ENCODE measurements at places on chromosomes 11 and 22.
A peak's percentile ranks its signal among the peaks of the same experiment; 100 is the strongest.

GRCh38 chr11:36736103-36736502 lies 138.1 kb upstream of the RAG2 start:
- no peak for DNase-seq

DNA sequence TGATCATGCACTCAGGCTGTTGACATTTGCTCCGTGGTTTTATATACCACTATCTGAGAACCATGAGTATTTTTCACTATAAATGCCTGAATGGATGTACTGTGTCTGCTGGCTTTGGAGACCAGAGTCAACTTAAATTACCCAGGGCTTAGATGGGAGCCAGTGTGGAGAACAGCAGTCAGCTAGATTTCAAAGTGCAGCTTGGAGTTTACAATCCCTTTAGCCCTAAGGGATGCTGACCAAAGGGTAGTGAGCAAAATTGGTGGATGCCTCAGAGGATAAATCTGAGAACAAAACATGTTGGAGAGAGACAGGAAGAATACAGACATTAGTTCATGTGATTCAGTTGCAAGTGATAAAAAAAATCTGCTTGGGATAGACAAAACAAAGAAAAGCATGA lies 327.5 kb downstream of the C11orf87 start:
- no peak for DNase-seq

- no peak for DNase-seq
Observed at GRCh38 chr22:26547426-26547825, 35.2 kb upstream of the TFIP11 start.

- no peak for DNase-seq
Observed at GRCh38 chr11:14320020-14320419, 39.0 kb downstream of the RRAS2 start.

DNA sequence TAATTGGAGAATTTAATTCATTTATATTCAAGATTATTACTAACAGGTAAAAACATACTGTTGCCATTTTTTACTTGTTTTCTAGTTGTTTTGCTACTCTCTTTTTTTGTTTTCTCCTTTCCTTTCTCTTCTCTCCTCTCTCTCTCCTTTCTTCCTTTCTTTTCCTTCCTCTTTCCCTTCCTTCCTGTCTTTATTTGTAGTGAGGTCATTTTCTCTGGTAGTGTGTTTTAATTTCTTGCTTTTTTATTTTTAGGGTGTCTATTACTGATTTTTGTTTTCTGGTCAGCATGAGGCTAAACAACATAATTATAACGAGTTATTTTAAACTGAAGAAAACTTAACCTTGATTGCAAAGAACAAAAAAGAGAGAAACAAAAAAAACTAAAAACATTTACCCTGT lies 112.4 kb upstream of the SERPIND1 start:
- DNase-seq = no peak

GRCh38 chr11:133549826-133550225 lies 17.5 kb upstream of the OPCML start:
- DNase-seq = no peak

DNA sequence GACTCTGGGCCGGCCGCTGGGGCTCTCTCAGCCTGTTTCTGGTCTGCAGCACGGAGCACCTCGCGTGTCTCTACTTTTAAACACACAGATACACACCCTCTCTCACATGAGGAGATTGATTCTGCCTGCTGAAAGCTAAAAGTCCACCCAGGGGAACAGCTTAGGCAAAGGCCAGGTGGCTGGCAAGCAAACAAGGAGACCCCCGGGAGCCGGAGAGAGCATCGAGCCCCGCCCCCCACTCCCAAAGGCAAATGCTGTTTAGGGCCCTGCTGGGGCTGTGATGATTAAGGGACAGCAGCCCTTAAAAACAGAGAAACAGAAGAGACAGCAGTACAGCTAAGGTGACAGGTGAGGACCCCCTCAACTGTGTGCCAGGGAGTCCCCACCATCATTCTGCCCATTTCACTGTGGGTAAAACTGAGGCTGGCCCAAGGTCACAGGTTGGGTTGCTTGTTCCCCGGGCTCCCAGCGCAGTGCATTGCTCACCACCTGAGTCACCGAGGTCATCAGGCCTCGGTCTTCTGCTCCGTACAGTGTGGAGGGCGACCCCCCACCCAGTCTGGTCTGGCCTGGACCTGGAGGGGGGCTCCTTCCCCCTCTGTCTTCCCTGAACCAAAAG lies 6.8 kb downstream of the CABP7 start:
- no peak for DNase-seq

GRCh38 chr11:22006901-22007300 lies 186.0 kb upstream of the ANO5 start:
- no peak for DNase-seq

DNA sequence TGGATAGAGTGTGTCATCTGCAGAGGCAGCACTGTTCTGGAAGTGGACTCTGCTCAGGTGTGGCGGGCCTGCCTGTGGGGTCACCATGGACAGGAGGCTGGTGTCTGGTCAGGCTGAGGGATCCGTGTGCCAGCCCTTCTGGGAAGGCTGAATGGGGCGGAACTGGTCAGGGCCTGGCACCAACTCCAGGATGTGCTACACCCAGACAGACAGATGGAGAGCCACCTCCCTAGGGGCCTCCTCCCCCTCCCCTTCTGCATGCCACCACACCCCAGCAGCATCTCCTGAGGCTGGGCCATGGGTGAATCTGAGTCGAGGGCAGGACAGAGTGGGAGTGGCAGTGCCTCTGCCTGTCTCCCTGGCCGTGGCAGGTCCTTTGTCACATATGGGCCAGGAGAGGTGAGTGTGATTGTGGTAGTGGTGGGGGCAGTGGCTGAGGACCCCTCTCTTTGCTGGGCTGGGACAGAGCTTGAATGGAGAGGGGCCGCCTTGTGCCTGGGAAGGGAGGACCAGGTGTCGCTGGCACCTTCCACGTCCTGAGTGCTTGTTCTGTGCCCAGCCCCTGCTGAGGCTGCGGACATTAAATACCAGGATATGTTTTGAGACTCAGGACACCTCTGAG lies 29.1 kb downstream of the ST3GAL4 start:
- no peak for DNase-seq

GRCh38 chr11:29989174-29989970 lies 27.5 kb downstream of the KCNA4 start:
- DNase-seq = no peak

DNA sequence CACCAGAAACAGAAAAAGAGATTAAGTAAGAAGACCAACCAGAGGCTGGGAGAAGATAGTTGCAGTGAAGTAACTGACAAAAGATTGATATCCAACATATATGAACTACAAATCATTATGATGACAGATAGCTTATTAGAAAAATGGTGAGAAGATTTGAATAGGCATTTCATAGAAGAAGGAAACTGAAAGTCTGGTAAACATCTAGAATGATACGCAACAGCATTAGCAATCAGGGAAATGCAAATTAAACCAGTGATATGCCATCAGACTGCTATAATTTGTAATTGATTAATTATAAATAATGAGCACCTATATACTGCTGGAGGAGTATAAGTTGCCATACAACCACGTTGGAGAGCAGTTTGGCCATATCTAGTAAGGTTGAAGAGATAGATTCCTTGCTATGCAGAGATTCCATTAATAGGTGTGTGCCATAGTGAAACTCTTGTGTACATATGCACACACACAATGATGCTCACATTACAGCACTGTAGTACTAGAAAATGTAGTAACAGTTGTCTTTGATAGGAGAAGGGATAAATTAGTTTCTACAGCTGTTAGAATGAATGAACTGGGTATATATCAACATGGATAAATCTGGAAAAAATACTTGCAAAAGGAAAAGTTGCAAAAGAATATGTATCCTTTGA lies 20.5 kb downstream of the RNF169 start:
- no peak for DNase-seq

DNA sequence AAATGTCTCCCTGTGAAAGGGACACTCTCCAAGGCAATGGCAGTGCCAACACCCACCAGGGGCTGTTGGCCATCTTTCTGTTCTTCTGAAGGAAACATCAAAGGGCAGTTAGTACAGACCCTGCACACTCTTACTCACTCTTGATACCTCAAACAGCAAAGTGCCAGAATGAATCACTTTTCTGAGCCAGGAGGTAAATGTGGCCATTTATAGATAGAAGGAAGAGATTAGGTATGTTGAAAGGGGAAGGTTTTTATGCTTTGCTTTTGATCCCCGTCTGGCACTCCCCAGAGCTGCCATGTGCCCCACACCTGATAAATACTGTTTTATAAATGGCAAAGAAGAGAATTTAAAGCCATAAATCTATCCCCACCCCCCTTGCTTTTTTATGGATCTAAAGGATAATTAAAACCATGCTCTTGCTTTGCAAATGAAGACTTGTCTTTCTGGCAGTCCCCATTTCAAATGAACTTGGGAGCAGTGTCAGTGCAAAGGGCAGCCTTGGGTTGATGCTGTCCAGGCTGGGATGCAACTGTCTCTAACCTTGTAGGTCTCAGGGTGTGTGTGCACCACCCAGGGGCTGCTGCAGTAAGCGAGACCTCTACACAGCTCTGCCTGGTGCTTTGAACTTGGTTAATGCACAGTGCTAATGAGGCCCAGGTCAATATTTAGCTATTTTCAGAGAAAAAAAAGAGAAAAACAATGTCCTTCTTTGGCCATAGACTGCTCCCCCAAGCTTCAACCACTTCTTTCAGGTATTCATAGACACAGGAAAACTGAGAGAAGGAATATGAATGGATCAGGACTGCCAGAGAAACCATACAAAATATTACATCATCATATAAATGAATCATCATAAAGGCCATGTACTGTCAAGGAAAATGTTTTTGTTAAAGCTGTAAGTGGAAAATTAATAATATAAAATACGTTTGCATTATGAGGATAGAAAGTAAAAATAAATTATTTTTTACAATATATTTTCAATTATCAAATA lies 207.5 kb downstream of the ETS1 start:
- no peak for DNase-seq

- DNase-seq = no peak
Observed at GRCh38 chr22:23564276-23564675, 15.8 kb downstream of the IGLL1 start.

DNA sequence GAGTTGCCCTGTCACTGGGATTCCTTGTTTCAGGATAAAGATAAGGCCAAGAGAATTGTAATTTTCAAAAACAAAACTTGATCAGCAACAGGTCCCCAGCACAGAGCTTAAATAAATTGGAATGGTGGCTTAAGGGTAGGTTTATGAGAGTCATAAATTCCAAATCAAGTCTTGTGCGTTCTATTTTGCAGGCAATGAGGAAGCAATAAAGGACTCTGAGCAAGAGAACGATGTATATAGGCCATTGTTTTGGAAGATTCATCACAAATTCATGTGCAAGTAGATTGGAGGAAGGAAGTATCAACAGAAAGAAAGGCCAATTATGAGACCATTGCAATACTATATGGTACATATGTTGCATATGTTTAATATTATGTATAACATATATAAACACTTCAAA lies 65.7 kb upstream of the PGR start:
- no peak for DNase-seq

- peak; percentile 47 for DNase-seq
Observed at GRCh38 chr11:76234416-76235232, 28.3 kb upstream of the WNT11 start.

- DNase-seq = no peak
Observed at GRCh38 chr11:115613986-115614632, 109.9 kb upstream of the CADM1 start.

GRCh38 chr11:34620820-34621792 lies at the start of gene EHF:
Gene EHF (plus strand): TSS chr11:34621093. CDS start chr11:34642631, 21,538 bp downstream.
- no peak for DNase-seq

- no peak for DNase-seq
Observed at GRCh38 chr11:63564056-63564774, 1.0 kb upstream of the PLAAT2 start.

DNA sequence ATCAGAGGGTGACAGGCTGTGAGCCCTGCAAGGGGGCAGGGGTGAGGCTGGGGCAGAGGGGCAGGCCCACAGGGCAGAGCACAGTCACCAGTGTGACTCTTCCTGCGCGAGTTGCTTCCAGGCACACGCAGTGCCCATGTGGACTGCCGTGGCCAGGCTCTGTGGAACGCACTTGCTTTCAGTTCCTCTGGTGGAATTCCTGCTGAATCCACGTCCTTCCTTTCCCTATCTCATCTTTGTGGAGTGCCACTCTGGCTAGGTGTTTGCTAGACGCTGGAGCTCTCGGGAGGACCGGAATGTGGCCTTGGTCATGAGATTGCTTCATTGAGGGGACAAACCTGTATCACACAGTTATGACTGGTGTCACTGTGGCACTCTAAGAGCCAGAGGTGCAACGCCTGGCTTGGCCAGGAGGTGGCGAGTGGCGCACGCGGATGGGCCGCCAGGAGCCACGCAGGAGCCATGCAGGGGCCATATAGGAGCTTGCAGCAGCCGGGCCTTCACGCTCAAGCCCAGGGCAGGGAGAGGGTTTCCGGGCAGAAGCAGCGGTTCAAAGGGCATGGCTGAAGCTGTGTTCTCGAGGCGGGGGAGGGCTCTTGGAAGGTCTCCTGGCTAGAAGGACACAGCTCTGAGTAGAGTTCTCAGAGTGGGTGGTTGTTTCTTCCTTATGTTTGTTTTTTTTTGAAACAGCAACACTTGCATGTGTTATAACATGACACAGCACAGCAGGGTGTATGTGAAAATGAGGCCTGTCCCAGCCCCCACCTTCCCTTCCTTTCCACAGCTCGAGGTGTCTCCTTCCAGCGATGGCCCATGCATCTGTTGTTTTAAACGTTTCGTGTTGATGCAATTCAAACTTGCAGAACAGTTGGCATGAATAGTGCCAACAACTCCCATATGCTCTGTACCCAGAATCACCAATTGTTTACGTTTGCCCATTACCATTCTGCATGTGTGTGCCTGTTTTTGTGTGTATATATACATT lies 36.2 kb downstream of the TBC1D22A start:
- peak; percentile 50 for DNase-seq

Measured in AML-193 (cell line).